ENCODE measurements at places on chromosomes 2 and 18. TPM values are rescaled to one million over a fixed set of nuclear protein-coding genes. Genes with fewer than 3 reads are reported as not detected.

- no peak for DNase-seq
These were observed 65.1 kb downstream of the TFCP2L1 start for GRCh38 chr2:121219866-121220265.

GRCh38 chr2:84839851-84840250 lies 41.0 kb downstream of the TRABD2A start:
- DNase-seq, result no peak

- no peak for DNase-seq
These were observed 148.0 kb downstream of the UBR3 start for GRCh38 chr2:169975221-169975620.

- peak; percentile 44 for DNase-seq
These were observed 78.8 kb upstream of the ITGB6 start for GRCh38 chr2:160278879-160279177.

GRCh38 chr2:171921970-171922229 lies 361 bp upstream of the HAT1 start:
- DNase-seq, result no peak

DNA sequence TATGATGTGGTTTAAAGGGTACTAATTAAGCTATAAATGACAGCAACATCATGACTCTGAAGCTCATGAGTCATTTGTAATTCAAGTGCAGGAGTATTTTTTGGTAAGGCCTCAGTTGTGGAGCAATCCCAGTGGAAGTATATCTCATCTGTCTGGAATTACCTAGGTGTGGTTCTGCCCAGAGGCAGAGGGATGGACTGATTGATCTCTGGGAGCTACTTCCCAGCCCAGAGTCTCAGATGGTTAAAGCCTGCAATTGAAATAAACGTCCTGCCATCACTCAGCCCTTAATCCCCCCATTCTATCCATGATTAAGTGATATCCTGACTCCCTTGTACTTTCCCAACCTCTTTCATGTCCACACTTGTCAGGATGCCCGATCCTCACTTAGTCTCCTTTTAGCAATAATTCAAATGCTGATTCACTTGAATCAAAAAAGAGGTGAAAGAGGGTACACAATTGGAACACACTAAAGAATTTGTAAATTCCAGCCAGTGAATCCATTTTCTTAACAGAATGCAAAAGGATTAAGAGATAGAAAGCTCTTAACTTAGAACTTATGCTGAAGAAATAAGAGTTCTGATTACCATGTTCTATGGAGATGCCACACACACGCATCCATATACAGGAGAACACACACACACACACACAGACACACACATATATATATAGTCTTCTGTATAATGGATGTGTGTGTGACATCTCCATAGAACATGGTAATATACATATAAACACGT lies 664.4 kb downstream of the NYAP2 start:
- DNase-seq, result peak; percentile 76

- no peak for DNase-seq
These were observed 220.3 kb upstream of the NRP2 start for GRCh38 chr2:205461678-205462665.

DNA sequence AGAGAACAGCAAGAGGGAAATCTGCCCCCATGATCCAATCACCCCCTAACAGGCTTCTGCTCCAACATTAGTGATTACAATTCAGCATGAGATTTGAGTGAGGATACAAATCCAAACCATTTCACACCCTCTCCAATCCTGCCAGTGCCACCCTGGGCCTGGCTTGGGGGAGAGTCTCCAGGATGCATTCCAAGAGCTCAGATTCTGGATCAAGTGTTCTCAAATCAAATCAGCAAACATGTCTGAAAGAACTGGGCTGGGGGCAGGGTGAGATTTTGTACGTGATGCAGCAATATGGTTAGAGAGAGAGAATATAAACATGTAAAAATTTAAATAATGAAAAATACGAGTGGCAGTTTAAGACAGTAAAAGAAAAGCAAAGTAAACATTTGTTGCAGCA lies 2100.9 kb upstream of the CELF4 start:
- DNase-seq, result no peak

DNA sequence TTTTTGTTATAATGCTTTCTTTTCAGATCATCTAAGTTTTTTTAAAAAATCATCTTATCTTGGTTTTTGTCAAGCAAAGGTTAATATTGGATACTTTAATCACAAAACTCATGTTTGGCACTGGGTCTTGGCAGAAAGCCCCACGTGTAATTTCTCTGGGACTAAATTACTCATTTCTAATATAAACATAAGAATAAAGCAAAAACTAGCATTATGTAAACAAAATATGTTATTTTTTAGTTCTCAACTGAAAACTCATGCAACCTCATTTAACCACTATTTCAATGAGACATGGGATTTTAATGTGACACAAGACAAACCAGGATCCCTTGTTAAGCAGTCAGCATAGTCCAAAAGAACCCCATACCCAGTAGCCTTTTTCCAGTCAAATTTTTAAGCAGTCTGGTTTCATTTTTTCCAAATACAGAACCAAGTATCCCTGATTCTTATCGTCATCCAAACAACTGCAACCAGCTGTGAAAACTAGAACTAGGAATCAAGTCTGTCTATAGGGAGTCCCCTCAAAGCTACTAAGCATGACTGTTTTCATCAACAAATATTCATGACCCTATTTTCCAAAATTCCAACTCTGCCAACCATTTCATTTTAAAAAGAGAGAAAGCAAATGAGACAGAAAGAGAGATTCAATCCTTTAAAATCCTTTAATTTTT lies 27.1 kb downstream of the PID1 start:
- no peak for DNase-seq

GRCh38 chr2:120403676-120404075 lies 57.7 kb downstream of the INHBB start:
- DNase-seq, result no peak

DNA sequence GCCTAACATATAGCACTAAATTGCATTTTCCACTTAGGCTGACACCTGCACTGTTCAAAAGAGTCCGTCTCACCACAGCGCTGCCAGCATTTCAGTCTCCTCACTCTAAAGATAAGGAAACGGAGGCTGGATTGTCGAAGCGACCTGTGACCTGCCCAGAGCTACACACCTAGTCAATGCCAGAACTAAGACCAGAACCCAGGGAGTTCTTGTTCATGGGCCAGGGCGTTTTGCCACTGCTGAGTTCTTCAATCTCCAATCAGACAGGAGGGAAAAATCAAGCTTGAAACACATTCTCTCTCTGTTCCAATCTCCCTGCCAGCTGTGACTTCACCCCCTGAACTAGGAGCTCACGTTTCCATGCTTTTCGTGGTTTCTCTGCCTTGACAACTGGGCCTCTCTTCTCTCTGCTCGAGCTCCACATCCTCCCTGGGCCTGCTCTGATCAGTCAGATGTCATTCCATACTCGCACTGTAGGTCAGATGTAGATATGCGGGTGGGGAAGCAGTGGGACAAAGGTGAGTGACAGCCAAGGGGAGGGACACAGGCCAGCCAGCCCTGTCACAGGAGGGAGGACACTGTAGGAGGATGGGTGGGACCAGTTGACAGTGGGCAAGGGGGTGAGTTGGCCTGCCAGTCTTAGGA lies 221.1 kb upstream of the SMAD2 start:
- DNase-seq, result no peak

DNA sequence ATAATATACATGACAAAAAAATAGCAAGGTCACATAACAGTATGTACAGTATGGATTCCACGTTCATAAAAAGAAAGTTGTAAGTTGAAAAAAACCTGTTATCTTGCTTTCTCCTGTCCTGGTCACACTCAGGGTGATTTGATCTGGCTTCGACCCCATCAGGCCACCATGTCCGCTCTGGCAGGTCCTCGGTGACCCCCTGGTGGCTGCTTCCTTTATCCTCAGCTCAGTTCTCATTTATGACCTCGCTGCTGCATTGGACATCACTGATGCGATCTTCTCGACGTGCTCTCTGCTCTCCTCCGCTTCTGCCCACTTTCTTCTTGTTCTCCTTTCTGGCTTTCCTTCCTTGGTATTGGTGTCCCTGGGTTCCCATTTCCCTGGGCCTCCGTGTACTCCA lies 29.7 kb downstream of the DGKD start:
- DNase-seq, result no peak

- no peak for DNase-seq
These were observed 26.9 kb downstream of the ACVR1C start for GRCh38 chr2:157601807-157602206.

DNA sequence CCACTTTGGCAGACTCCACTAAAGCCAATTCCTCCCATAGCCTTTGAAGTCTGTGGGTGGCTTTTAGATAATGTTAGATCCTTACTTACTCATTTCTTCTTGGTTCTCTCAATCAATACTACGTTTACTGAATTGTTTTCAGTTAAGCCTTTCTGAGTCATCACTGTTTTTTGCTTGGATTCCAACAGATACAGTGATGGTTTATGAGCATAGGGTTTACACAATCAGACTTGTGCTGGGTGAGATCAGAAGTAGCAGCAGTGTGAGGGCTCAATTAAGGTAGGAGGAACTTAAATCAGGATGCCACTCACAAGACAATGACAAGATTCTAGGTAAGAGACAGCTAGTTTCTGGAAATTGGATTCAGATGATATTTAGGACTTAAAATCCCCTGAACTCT lies 297.7 kb upstream of the DOK6 start:
- DNase-seq, result no peak

DNA sequence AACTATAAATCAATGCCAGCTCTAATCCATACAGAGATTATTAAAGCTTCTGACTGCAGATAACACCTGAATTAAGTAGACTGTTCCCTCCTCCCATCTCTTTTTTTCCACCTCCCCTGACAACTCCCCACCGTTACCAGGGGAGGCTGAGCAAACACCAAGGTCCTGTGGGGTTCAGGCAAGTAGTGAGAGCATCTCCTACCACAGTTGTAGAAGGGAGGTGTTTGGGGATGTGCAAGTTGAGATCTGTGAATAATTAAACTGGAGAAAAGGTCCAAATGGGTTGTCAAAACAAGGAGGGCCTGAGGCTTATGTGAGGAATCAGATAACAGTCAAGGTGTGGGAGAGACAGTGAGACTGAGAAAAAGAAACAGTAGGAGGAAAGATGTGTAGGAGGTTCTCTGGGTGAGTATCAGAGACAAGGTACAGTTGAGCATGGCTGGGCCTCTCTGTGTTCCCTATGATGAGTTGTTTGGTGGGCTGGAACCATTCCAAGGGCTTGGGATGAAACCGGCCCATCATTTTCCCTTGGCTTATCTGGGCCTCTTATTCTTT lies 194.6 kb downstream of the CYRIA start:
- DNase-seq, result no peak

DNA sequence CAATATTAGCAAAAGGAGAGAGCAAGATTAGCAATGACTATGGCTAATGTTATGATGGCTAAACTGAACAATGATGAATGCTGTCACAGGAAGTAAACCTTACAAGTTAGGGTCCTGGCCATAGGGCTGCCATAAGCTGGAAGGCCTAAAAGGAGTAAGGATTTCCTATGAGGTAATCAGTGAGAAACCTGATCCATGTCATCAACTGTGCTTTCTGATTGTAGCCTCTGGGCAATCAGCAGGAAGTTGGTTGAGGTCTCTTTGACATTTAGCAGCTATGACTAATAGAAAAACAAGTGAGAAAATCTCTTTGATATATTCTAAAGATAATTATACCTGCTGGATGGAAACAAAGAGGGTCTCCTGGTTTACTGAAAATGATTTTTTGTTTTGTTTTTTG lies 193.0 kb downstream of the RAB3GAP1 start:
- peak; percentile 13 for DNase-seq

- DNase-seq, result no peak
These were observed 7.3 kb downstream of the EMILIN2 start for GRCh38 chr18:2853926-2854664.

DNA sequence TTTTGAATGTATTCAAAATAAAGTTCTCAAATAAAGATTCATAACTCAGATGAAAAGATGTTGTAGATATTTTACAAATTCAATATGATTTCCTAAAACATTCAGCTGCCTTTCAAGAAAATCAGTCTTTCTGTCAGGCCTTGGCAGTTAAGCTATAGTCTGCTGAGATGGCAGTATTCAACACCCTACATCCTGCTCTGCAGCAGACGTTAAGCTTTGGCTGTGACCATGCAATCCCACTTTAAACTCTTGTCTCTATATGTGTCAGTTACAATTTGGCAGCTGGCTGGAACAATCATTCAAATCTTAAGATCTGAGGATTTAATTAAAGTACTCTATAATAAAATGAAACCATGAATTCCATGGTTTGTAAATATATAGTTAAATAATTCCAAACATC lies 567.3 kb upstream of the ZNF804A start:
- no peak for DNase-seq

DNA sequence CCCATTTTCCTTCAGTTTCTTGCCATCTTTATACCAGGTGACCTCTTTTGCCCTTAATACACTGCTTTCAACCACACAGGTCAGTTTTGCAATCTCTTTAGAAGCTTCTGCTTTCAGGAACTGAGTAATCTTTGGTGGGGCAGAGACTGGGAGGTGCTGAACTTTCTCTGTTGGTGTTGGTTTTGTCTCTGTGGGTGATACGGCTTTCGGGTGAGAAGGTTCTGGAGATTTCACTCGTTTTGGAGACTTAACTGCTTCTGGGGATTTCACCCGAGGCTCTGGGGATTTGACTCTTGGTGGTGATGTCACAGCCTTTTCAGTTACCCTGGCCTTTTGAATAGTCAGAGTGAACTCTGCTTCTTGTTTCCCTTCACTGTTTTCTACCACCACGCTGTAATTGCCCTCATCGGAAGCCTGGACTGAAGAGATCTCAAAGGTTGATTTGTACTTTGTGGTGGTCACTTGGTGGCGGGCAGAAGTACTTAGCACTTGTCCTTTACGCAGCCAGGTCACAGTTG lies 50.4 kb downstream of the PLEKHA3 start:
- DNase-seq, result no peak

- no peak for DNase-seq
These were observed 196.8 kb upstream of the CYRIA start for GRCh38 chr2:16862471-16862870.

GRCh38 chr2:52113338-52113737 lies 1081.4 kb upstream of the NRXN1 start:
- no peak for DNase-seq

DNA sequence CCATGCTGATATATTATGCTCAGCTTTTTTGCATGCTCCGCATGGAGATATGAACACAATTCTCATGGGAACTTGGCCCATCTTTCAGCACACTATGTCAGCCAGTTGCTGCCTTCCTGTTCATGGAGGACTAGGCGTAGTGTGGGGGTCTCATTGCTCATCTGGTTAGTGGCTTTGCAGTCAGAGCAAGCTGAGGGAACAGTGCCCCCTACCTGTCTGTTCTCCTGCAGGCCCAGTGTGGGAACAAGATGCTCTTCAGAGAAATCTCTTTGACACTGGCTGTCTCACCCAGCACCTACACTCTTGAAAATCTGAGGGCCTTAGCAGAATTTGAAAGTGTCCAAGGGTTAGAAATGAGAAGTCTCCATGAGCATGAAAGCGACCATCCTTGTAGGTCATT lies 47.1 kb downstream of the SPTBN1 start:
- no peak for DNase-seq

GRCh38 chr2:121648206-121649148 lies 785 bp downstream of the CLASP1 start:
- DNase-seq, result peak; percentile 48

GRCh38 chr18:68965817-68966216 lies 167.9 kb downstream of the CCDC102B start:
- no peak for DNase-seq

- no peak for DNase-seq
These were observed 61.2 kb downstream of the RND3 start for GRCh38 chr2:150426315-150426714.

GRCh38 chr18:48492880-48493279 lies 46.0 kb upstream of the CTIF start:
- no peak for DNase-seq

The DNAH7 gene
- 0.41 TPM for total RNA-seq

The CYBRD1 gene
- total RNA-seq, result 141 TPM

The CRYGC gene
- not detected for total RNA-seq

The MGAT4A gene
- not detected for total RNA-seq

The DCDC2C gene
- not detected for total RNA-seq
